ENCODE measurements at places on chromosomes 3 and 15.

DNA sequence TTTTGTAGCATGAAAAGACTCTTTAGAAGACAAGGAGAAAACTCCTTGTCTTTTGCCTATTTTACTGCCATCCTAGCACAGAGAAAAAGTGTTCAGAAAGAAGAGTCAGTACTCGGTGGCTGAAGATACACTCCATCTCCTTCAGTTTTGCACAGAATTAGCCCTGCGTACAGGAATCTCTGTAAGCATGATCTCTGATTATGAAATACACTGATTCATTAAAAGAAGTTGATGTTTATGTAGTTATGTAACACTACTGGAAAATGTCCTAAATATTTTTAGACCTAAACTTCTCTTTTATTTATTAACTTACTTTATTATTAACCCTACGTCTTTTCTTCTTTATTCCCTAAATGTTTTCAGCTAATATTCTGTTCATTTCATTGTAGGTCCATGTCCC is 138.4 kb downstream of the LEKR1 start:
- no peak for DNase-seq

GRCh38 chr3:194781617-194782016 is 95.9 kb downstream of the FAM43A start:
- no peak for DNase-seq

DNA sequence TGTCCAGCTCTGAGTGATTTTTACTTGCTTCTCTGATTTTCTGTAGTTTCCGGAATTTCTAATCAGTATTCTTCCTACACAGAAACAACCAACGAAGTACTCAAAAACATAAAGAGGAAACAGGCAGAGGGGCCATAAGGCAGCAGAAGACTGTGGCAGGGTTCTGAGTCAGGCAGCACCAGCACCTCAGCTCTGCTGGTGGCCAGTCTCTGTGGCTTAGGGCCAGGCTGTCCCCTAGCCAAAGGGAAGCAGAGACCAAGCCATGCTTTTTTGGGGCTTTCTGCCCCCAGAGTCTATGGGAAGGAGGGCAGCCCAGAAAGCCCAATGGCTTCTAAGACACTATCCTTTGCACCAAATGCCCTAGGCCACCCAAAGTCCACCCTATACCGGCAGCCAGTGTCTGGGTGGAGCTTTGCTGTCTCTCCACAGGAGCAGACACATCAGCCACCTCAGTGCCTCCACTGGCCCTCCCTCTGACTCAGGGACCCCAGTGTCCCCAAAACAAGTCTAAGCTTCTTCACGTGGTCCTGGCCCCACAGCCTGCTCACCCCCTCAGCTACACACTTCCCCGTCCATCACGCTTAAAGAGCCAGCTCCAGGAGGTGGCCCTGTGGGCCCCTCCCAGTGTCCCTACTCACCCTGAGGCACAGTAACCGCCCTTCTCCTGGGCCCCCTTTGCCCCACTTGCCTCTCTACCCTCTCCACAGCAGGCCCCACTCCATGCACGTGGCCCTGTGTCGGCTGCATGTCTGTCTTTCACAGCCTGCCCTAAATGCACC is 46.2 kb downstream of the CCDC12 start:
- DNase-seq, result no peak

- DNase-seq, result no peak
These were observed 384.1 kb downstream of the CADM2 start for GRCh38 chr3:85342915-85343314.

DNA sequence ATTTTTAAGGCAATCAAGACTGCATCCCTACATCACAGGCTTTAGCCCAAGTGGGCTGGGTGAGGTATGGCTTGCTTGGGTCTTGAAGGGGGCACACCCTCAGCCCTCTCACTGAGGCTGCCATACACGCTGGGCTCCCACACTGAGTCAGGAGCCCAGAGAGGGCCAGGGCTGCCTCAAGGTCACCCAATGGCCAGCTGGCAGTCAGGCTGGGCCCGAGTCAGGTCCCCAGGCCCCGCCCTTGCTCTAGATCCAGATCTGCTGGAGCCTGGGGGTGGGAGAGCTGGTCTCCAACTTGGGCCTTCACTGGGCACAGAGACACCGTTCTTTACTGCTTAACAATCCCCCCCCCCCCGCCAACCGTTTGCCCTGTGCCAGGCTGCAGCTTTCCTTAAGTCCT is 88.1 kb downstream of the IQSEC1 start:
- no peak for DNase-seq

DNA sequence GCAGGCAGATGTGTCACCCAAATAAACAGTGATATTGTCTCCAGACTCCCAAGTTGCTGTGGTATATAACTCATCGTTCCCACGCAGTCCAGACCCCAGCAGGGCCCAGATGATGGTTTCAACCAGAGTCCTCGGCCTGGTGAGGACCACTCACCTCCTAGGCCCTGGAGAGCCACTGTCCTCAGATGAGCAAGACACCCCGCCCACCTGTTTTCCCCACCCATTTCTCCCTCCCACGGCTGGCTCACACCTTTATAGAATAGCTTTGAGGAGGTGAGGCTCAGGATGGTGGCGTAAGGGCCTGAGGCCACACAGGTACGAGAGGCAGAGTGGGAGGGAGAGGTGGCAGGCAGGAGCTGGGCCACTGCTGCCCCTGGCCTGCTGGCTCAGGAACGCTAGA is 7.5 kb downstream of the MESP1 start:
- DNase-seq, result no peak

DNA sequence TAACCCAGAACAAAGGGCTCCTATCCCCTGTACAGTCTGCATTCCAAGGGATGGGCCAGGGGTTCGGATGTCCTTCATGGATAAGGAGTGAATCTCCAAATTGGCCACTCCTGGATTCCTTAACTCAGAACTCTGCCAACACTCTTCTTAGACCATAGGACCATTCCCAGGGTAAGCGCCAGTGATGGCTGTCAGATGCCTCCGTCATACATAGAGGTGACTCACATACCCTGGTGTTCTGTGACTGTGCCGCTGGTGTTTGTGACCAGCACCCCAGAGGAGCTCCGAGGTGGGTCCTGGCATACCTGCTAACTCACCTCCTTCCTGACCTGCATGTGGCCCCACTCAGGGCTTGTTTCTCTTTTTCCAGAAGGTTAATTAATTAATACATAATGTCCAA is 134.7 kb downstream of the KLF13 start:
- no peak for DNase-seq

GRCh38 chr3:15405448-15406050 is 21.8 kb downstream of the METTL6 start:
- DNase-seq, result peak; percentile 71

DNA sequence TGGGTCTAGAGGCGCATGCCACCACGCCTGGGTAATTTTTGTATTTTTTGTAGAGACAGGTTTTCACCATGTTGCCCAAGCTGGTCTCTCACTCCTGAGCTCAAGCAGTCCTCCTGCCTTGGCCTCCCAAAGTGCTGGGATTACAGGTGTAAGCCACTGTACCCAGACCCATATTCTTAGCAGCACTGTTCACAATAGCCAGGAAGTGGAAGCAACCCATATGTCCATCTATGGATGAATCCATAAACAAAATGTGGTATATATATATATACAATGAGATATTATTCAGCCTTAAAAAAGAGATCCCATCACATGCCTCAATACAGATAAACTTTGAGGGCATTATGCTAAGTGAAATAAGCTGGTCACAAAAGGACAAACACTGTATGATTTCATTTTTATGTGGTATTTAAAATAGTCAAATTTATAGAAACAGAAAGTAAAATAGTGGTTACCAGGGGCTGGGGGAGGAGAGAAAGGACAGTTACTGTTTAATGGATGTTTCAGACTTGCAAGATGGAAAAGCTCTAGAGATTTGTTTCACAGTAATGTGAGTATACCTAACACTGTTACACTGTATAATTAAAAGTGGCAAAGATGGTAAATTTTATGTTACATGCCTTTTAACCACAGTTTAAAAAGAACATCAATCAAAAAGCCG is 35.7 kb upstream of the GRAMD1C start:
- no peak for DNase-seq

- no peak for DNase-seq
These were observed 869 bp upstream of the TSC22D2 start for GRCh38 chr3:150407051-150407807.

- no peak for DNase-seq
These were observed 969.6 kb upstream of the ALCAM start for GRCh38 chr3:104396974-104397669.

- no peak for DNase-seq
These were observed 155.3 kb upstream of the MRPL3 start for GRCh38 chr3:131658115-131658514.

GRCh38 chr3:63030666-63031065 is 155.4 kb upstream of the CADPS start:
- no peak for DNase-seq

- peak; percentile 20 for DNase-seq
These were observed 3.0 kb downstream of the DUOXA1 start for GRCh38 chr15:45126535-45127158.

GRCh38 chr3:66380200-66380932 is 120.5 kb downstream of the LRIG1 start:
- DNase-seq, result no peak

- DNase-seq, result no peak
These were observed 199.7 kb upstream of the CNTN3 start for GRCh38 chr3:74814181-74814580.

All from mesenchymal stem cell (in vitro differentiated cells and primary cell).